ENCODE measurements at places on chromosomes 11 and 22.
A peak's percentile ranks its signal among the peaks of the same experiment; 100 is the strongest.

GRCh38 chr11:26696330-26696729, 25.5 kb downstream of the SLC5A12 start:
- DNase-seq = no peak

DNA sequence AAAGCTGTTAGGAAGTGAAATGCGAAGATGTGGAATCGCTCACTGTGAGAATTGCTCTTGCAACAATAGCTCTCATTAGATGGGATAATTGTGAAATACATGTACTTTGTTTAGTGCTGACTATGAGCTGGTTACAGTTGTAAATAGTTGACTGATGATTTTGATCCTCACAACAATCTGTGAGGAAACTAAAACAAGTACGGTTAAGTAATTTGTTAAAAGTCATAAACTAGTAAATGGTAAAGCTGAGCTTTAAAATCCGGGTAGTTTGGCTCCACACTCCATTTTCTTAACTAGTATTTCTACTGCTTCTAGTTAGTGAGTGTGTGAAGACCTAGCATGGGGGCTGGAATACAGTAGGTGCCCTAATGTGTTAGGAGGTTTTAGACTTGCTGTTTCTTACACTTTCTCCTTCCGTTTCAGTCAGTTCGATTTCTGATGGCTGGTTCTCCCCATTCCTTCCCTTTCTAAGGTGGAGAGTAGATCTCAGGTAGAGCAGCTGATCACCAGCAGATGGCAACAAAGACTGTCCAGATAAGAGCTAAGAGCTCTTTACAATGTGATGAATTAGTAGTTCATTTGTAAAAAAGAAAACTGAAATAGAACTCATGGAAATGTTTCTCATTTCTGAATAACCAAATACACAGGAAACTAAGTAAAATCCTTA, 16.3 kb upstream of the CYP2R1 start:
- peak; percentile 21 for DNase-seq

GRCh38 chr11:118227865-118228785, 3.3 kb upstream of the JAML start:
- DNase-seq = no peak

DNA sequence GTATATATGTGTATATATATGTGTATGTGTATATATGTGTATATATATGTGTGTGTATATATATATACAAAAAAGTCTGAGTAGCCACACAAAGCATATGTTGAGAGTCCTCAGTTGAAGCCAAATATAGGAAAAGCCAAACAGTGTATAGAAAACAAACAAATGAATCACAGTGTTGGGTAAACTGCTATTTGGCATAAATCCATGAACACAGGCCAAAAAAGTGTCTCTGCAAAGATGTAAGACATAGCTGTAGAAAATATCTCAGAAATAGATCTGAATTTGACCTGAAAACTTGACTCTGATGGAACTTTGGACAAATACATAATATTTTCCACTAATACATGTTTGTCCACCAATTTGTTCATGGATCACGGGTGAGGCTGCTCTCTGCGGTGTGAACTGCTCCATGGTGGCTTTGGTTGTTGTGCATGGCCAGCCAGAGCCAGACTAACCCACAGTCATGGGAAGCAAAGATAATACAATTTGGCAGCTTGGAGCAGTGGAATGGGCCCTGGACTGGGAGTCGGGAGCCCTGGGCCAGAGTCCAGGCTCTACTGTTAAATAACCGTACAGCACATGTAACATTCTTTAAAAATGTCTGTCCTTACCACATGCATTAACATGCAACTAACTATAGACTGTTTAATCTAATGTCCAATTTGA, 76.9 kb upstream of the EED start:
- DNase-seq = no peak

GRCh38 chr22:19680911-19681862, 33.1 kb upstream of the SEPTIN5 start:
- no peak for DNase-seq

- DNase-seq = no peak
Observed at GRCh38 chr11:123203471-123203870, 8.4 kb upstream of the CLMP start.

DNA sequence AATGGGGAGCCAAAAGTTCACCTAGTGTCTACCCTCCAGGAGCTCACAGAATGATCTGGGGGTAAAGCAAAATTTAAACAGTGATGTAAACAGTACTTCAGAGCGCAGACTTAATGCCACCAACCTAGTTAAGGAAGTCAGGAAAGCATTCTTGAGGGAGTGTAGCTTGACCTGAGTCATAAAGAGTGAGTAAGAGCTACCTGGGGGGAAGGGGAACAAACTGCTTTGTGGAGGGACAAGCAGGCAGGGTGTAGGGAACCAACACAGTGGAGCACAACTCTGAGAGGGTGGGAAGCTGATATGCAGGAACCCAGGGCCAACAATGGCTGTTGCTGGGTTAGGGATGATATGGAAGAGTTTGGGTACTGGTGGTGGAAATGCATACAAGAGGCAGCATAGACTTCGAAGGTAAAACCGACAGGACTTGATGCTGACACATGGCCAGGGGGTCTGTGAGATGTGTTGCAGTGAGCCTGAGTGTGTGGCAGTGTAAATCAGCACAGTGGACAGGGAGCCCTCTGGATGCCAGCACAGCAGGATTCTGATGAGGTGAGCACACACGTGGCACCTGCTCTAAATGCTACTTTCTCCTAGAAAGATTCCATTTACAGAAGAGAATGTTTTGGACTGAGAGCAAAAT, 58.3 kb upstream of the CYP2D6 start:
- no peak for DNase-seq

GRCh38 chr22:19845054-19845722, 9.5 kb downstream of the GNB1L start:
- DNase-seq = no peak

DNA sequence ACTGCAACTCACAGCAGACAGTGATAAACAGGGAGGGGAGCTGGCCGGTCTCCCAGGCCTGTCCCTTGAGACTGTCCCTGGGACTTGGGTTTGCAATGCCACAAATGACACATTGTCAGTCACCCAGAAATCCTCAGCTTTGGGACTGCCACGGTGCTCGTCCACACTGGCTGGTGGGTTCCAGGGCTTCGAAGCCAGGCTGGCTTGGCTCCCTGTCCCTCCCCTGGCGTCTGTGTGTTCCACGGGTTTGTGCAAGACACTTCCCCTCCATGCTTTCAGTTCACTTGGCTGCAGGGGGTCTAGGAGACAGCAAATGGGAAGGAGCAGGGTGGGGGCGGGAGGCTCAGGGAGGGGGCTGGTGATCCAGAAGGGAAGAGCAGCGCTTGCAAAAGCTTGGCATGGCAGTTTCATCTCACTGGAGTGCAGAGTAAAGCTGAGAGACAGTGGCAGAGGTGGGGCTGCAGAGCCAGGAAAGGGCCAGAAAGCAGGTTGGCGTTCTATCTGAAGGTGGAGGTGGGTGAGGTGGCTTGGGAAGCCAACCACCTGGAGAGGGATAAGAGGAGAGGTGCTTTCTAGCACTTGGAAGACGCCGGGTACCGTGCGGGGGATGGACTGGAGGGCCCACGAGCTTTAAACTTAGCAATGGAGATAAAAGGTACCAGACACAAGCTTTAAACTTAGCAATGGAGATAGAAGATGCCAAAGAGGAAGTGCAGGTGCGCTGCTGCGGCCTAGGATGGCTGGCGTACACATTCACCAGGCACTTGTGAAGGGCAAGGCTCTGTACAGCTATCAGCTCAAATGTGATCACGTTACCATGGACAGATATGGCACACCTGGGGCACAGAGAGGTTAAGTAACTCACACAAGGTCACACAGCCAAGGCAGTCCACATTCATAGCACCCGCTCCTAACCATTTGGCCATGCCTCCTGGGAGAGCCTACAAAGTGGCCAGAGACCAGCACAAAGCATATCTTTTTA, 86.4 kb upstream of the SHISAL1 start:
- DNase-seq = no peak

DNA sequence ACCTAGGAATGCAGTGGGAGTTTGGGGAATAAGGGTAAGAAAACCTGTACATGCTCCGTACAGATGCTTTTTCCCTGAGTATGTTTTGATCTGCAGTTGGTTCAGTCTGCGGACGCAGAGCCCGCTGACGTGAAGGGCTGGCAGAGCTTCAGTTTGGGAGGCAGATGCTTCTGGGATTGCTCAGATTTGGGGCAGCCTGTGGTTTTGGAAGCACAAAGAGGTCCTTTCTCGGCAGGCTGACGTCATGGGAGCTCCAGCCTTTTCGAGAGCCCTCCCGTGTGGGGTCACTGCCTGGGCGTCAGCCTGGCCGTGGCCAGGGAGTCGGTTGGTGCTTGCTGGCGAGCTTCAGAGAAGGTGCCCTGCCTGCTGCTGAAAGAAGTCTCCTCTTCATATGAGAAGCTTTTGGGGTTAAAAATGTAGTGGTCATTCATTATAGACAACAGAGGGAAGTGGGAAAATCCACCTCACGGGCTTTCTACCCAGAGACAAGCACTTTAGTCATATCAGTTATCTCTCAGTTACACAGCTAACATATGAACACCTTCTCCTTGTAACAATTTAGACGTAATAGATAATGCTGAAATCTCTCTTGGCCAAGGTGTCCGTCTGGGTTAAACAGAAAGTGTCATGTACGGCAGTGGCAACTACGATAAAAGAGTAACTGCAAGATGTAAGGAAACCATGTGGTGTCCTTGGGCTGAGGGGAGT, 26.8 kb downstream of the TPCN2 start:
- no peak for DNase-seq

- no peak for DNase-seq
Observed at GRCh38 chr22:33461698-33462434, 403.7 kb upstream of the SYN3 start.

GRCh38 chr11:129613071-129613470, 202.6 kb upstream of the TMEM45B start:
- DNase-seq = no peak

DNA sequence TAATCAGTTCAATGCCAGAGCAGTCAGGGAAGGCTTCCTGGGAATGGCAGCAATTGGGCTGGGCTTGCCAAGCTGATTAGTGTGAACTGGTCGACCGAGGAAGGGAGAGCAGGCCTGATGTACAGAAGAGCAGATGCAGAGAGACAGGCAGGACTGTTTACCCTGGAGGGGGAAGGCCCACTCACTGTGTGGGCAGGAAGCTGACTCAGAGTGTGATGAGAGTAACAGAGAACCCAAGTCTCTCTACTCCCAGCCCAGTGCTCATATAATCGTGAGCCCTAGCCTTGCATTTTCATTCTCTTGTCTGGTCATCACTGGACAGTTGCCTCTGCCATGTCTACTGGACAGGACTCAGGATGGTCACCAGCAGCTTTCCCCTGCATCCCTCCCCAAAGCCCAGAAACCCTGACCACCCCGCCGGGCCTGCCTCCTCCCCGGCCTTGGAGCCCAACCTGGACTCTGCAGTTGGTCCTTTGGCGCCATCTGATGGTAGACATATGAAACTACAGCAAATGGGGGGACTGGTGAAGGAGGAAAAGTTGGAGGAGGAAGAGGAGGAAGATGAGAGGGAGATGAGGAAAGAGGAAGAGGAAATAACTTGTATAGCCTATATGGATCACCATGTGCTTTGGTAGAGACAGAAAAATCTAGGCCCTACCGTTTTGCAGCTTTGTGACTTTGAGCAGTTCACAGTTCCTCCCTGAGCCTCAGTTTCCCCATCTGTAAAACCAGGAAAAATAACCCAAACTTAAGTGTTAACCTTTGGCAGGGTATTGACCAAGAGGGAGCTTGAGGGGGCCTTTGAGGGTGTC, 43.4 kb upstream of the PRDM11 start:
- DNase-seq = peak; percentile 81

- no peak for DNase-seq
Observed at GRCh38 chr11:128500493-128500892, 86.9 kb downstream of the ETS1 start.

DNA sequence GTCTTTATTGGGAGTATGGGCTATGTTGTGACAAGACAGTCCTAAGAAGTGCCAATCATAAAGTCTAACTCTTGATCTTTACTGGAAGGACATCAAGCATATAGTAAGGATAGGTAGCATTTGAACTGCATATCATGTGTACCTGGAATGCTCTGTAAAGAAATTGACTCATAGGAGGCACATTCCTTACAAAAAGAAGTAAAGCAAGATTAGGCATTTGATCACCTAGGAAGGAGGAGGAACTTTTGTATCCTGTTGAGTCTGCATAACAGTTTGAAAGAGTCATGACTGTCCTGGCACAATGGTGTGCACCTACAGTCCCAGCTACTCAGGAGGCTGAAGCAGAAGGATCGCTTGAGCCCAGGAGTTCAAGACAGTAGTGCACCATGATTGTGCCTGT, 42.2 kb upstream of the DNAJB7 start:
- DNase-seq = no peak

- no peak for DNase-seq
Observed at GRCh38 chr11:111792955-111793500, 26.8 kb upstream of the PPP2R1B start.

DNA sequence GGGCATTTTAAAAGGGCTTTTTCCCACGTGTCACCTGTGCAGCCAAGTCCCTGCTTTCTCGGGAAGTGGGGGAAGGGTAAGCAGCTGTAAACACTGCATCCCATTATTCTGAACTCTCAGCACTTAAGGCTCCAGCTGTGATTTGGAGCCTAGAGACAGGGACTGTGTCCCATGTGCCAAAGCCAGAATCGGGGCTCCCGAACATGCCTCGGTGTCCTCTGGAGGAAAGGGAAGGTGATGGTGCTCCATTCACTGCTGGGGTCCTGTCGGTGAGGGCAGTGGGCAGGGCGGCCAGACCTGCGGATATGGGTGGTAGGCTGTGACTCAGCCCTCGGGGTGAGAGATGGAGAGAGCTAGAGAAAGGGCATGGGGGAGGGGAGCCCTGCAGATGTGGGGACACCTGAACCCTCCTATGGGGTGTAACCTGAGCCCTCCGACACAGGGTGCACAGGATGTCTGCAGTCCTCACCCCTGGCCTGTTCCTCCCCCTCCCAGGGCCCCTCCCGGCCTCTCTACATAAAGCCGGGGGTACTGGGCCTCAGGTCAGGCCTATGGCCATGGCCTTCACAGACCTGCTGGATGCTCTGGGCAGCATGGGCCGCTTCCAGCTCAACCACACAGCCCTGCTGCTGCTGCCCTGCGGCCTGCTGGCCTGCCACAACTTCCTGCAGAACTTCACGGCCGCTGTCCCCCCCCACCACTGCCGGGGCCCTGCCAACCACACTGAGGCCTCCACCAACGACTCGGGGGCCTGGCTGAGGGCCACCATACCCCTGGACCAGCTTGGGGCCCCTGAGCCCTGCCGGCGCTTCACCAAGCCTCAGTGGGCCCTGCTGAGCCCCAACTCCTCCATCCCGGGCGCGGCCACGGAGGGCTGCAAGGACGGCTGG, 31.8 kb downstream of the CAPN1 start:
- peak; percentile 36 for DNase-seq

- no peak for DNase-seq
Observed at GRCh38 chr11:130706572-130706971, 209.7 kb downstream of the SNX19 start.

Measured in stimulated activated naive CD8-positive, alpha-beta T cell treated with anti-CD3 and anti-CD28 coated beads, Interleukin-15, amount 100 ng/mL, for 72 hours (primary cell).